Progenitor cell of endocrine pancreas (in vitro differentiated cells): ENCODE measurements at places on chromosomes 6 and 20.

DNA sequence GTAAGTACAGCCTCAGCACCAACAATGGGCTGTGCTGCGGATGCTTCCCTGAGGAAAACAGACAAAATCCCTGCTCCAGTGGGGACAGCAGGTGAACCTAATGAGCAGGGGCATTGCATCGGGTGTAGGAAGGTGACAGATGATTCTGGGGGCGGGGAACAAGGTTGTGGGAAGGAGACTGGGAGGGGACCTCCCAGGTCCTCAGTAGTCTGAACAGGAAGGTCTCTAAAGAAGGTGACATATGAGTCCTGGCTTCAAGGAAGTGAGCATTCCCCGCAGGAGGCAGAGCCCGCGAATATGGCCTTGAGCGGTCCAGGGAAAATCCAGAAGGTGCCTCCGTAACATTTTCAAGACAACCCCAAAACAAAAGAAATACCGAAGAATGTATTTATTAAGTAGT is 19.4 kb downstream of the ULBP1 start:
- H3K27me3 ChIP-seq = peaks cover 90% of the 10 kb centered on the region
- H3K36me3 ChIP-seq = peaks cover 1% of the 10 kb centered on the region
- no peak for DNase-seq
- H3K27ac ChIP-seq = no peak overlapping the region
- no peaks in the 10 kb centered on the region for H3K4me1 ChIP-seq

GRCh38 chr20:59660471-59660870 is 56.1 kb downstream of the PHACTR3 start:
- H3K36me3 ChIP-seq = peaks cover 2% of the 10 kb centered on the region
- no peak overlapping the region for H3K4me3 ChIP-seq
- DNase-seq = no peak
- no peak overlapping the region for H3K27ac ChIP-seq
- peaks cover 4% of the 10 kb centered on the region for H3K27me3 ChIP-seq

- no peak overlapping the region for H3K27ac ChIP-seq
- H3K4me3 ChIP-seq = no peak overlapping the region
- H3K36me3 ChIP-seq = no peaks in the 10 kb centered on the region
- DNase-seq = no peak
Measured at GRCh38 chr6:14280766-14281293, 163.3 kb downstream of the CD83 start.

- peak overlapping the region; percentile 8 for H3K4me3 ChIP-seq
- H3K27me3 ChIP-seq = peaks cover 17% of the 10 kb centered on the region
- peak; percentile 74 for DNase-seq
- H3K27ac ChIP-seq = peak overlapping the region; percentile 91
- peaks cover 4% of the 10 kb centered on the region for H3K36me3 ChIP-seq
Measured at GRCh38 chr6:41602864-41603608, 35.2 kb upstream of the MDFI start.

DNA sequence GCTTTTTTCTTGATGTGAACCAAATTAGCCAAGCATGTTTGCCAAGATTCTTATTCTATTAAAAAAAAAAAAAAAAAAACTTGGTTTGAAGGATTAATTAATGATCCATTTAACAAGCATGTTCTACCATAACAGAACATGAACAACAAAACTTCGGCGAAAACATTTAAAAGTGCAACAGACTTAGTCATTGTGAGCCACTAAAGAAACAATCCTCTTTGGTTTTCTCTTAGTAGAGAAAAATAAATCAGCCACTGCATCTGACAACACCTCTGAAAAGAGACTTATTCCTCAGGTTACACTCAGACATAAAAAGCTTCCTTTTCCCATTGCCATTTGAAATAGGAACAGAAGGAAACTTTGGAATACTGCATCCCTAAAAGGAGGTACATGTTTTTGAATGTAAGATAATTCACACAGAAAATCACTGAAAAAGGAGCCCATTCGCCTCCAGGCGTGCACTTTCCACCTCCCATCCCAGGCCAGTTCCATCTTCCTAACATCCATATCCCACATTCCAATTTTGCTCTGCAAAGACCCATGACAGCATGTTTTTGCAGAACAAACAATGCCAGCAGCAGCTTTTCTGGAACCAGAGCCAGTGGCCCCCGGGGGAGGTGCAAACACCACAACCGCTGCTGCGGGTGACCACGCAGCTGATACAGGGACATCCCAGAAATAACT is 79.5 kb downstream of the ZMYND8 start:
- H3K27ac ChIP-seq = peak overlapping the region; percentile 22
- peaks cover 38% of the 10 kb centered on the region for H3K36me3 ChIP-seq
- peaks cover 7% of the 10 kb centered on the region for H3K4me1 ChIP-seq
- H3K4me3 ChIP-seq = no peak overlapping the region

DNA sequence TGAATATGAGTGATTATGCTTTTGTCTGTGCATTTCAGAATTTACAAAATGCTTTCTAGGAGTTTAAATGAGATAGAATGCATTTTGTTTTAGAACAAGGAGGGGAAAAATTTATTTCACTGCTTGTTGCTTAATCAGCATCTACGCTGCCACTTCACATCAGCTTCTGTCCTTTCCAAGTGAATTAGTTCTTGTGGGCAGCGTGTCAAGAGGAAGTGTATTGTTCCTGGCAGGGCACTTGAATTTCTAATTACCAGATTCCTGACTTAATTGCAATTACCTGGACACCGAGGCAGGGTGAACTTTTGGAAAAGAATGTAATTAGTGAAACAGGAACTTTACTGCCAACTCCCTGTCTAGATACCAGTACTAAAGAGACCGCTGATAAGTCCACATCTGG is 263.5 kb downstream of the TMEM242 start:
- H3K27me3 ChIP-seq = no peaks in the 10 kb centered on the region
- no peak for DNase-seq
- H3K36me3 ChIP-seq = peaks cover 10% of the 10 kb centered on the region

DNA sequence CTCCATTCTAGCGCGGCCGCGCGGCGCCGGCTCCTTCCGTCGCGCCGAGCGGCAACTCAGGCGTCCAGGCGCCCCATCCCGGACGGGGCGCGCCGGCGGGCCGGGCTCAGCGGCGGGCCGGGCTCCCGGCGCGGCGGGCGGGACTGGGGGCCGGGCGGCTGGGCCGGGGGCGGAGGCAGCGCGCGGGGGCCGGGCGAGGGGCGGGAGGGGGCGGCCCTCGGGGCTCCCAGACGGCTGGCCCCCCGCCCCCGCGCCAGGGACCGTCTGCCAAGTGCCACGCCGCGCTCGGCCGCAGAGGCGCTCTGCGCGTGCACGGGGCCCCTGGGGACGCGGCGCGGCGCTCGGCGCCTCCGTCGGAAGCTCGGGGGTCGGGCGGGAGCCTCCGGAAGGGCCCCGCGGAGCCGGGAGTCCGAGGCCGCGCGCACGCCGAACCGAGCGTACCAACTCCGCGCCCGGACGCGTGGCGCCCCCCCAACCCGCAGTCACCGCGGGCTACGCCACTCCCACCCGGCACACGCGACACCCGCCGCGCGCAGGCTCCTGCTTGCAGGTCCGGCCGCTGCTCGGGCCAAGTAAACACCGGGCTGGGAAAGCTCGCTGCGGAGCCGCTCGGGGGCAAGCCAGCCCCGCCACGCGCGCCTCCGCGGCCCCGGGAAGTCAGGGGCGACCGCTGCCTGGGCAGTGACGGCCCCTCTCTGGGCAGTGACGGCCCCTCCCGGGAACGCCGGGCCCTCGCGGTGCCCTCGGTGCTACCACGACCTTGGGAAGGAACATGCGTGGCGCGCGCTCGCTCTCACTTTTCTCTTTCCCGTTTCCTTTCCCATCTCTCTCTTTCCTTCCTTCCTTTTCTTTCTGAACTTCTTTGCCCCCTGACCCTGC is at the start of gene PREX1:
TSS of gene PREX1 (minus strand) at position 145 of the 879 bp plus-strand sequence. CDS start at position 6, 139 bp downstream.
- peak within 1 kb of the TSS; percentile 83 for H3K4me3 ChIP-seq
- peaks cover 3% of the 10 kb centered on the region for H3K4me1 ChIP-seq
- H3K36me3 ChIP-seq = no peaks in the 10 kb centered on the region
- peaks cover 71% of the 10 kb centered on the region for H3K27me3 ChIP-seq

DNA sequence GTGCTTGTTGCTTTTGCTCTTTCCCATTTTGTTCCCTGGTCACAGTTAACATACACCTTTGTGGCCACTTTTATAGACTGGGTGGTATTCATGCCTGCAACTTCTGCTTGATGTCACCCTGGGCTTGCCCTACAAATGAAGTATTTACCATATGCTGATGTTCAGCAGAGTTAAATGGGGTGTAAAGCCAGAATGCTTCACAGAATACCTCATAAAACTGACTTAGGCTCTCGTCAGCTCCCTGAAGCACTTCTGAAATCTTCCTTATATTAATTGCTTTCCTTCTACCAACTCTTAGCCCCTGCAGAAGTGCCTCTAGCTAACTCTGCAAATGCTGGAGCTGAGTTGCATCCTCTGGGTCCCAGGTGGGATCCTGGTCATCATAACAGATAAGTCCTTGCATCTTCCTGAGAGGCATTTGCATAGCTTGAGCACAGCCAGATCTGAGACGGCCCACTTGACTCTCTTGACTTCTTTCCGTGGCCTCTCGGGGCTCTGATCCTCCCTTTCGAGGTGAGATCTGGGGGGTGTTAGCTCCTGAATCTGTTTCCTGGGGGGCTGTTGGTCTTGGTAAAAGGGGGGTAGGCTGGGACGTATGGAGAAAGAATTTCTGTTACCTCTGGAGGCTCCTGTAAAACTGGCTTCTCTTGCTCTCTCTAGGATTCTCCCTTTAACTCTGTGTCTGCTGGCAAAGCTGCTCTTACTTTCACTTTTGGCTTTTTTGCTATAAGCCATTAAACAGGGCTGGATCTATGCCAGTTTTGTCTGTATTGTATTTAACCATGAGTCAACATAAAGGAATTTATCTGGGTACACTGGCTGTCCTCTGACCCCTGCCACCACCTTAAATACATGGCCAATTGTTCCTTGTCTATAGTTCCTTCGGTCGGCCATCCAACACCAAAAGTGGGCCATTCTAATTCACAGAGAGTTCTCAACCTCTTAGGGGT is 223.0 kb upstream of the SYNCRIP start:
- no peak for DNase-seq
- no peaks in the 10 kb centered on the region for H3K36me3 ChIP-seq
- H3K4me1 ChIP-seq = peaks cover 3% of the 10 kb centered on the region
- H3K4me3 ChIP-seq = no peak overlapping the region
- no peak overlapping the region for H3K27ac ChIP-seq

- peaks cover 13% of the 10 kb centered on the region for H3K27me3 ChIP-seq
- no peak overlapping the region for H3K27ac ChIP-seq
- no peaks in the 10 kb centered on the region for H3K36me3 ChIP-seq
- H3K4me3 ChIP-seq = no peak overlapping the region
Measured at GRCh38 chr20:50276119-50277063, 85.8 kb downstream of the CEBPB start.

DNA sequence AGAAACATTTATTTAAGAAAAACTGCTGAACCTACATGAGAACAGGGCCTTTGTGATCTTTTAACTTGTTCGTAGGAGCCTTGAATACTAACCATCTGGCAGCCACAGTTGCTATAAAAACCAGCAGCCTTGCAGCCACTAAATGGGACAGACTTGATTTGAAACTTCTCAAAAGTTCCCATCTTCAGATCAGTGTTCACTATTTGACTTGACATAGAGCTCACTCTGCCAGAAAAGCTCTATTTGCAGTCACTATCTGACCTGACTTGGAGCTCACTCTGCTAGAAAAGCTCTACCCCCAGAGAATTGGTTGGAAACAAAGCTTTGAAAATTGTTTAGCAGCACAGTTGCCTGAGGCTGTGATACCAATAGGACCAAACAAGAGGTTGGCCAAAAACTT is 119.3 kb upstream of the F13A1 start:
- no peak overlapping the region for H3K4me3 ChIP-seq
- H3K4me1 ChIP-seq = no peaks in the 10 kb centered on the region
- no peak for DNase-seq

DNA sequence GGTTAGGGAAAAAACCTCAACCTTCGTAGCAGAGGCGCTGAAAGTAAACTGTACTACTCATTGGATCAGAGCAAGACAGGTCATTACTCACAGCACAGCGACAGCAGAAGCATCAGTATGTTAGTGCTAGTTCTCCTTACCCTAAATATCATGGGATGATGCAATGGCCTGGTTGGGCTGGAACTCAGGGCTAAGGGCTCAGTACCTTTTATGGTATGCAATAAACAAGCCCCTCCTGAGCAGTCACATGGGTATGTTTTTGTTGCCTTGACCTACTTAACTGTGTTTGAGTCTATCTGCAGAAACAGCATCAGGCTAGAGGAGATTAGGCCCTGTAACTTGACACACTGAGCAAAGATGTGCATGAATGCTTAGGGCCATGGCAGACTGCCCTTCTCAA is 369.4 kb upstream of the IMPG1 start:
- peaks cover 13% of the 10 kb centered on the region for H3K4me1 ChIP-seq
- no peak overlapping the region for H3K27ac ChIP-seq
- DNase-seq = no peak
- H3K27me3 ChIP-seq = peaks cover 2% of the 10 kb centered on the region

DNA sequence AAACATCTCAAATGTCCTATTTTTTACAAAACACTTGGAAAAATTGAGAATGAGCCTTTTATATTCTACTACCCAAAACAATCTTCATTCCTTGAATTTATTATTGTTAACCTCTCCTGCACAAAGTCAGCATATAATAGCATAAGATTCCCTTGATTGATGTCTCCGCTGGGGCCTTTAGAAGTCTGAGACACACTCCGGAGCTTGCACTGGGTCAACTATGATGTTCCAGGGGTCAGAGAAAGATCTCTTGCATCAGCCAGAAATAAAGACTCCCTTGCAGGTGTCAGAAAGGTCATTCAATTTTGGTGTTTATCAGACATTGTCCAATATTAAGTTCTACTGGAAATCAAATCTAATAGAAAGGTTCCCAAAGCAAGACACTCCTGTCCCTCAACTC is 29.7 kb upstream of the NHSL1 start:
- H3K27me3 ChIP-seq = no peaks in the 10 kb centered on the region
- H3K4me1 ChIP-seq = peaks cover 50% of the 10 kb centered on the region
- peaks cover 29% of the 10 kb centered on the region for H3K36me3 ChIP-seq
- peak overlapping the region; percentile 68 for H3K27ac ChIP-seq
- DNase-seq = no peak

- H3K27ac ChIP-seq = peak overlapping the region; percentile 77
- H3K4me1 ChIP-seq = peaks cover 10% of the 10 kb centered on the region
- peaks cover 25% of the 10 kb centered on the region for H3K27me3 ChIP-seq
- H3K36me3 ChIP-seq = peaks cover 1% of the 10 kb centered on the region
- DNase-seq = peak; percentile 21
- peak overlapping the region; percentile 74 for H3K4me3 ChIP-seq
Measured at GRCh38 chr6:41940759-41941279, 789 bp downstream of the CCND3 start.

DNA sequence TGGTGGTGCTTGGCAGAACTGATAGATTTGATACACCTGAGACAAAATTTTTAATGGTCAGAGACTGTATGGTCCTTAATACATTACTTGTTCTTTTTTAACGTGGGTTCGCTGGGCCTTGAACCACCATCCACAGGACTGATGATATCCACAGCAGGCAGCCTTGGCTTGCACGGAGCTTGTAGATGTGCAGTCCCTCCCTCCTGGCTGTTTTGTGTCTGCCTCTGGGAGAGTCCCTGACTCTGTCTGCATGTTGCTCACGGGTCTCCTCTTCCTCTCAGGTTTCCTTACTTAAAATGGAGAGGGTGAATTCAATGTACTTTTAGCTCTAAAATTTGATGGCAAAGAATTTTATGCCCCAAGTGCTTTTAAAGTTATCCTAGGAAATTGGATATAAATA is 17.5 kb downstream of the KIF25 start:
- no peak overlapping the region for H3K27ac ChIP-seq
- no peak overlapping the region for H3K4me3 ChIP-seq
- H3K27me3 ChIP-seq = peaks cover 3% of the 10 kb centered on the region

- H3K27me3 ChIP-seq = peaks cover 2% of the 10 kb centered on the region
- no peaks in the 10 kb centered on the region for H3K36me3 ChIP-seq
- peaks cover 20% of the 10 kb centered on the region for H3K4me1 ChIP-seq
- no peak overlapping the region for H3K4me3 ChIP-seq
- H3K27ac ChIP-seq = peak overlapping the region; percentile 45
- peak; percentile 54 for DNase-seq
Measured at GRCh38 chr6:41463062-41463930, 82.9 kb upstream of the FOXP4 start.

GRCh38 chr6:156154896-156155295 is 622.3 kb upstream of the ARID1B start:
- no peaks in the 10 kb centered on the region for H3K4me1 ChIP-seq
- H3K36me3 ChIP-seq = no peaks in the 10 kb centered on the region
- no peak for DNase-seq
- no peak overlapping the region for H3K4me3 ChIP-seq
- no peak overlapping the region for H3K27ac ChIP-seq
